ENCODE measurements at places on chromosomes 4 and X. TPM values are rescaled to one million over a fixed set of nuclear protein-coding genes. Genes with fewer than 3 reads are reported as not detected.

Gene SLITRK2
- 0.95 TPM for total RNA-seq

Gene ZGRF1
- 20.1 TPM for total RNA-seq

Gene OPRPN
- total RNA-seq, result not detected

Gene L1CAM
- 2.1 TPM for total RNA-seq

Gene ARHGAP36
- not detected for total RNA-seq

Gene DDX53
- total RNA-seq, result not detected

Gene FGB
- total RNA-seq, result 0.64 TPM

Gene GRXCR1
- not detected for total RNA-seq

Gene C4orf33
- 14.4 TPM for total RNA-seq

Gene MAGEA6
- total RNA-seq, result not detected

Gene ANXA10
- not detected for total RNA-seq

Gene CFI
- total RNA-seq, result 485 TPM

Gene NPFFR2
- total RNA-seq, result not detected

Gene USP51
- 5.1 TPM for total RNA-seq

- no peak for DNase-seq
Measured at GRCh38 chr4:185394568-185395237, 1.0 kb downstream of the LRP2BP start.

GRCh38 chrX:29172880-29173279, 585.6 kb downstream of the IL1RAPL1 start:
- no peak for DNase-seq

GRCh38 chr4:143375326-143376073, 38.8 kb downstream of the GAB1 start:
- DNase-seq, result no peak

DNA sequence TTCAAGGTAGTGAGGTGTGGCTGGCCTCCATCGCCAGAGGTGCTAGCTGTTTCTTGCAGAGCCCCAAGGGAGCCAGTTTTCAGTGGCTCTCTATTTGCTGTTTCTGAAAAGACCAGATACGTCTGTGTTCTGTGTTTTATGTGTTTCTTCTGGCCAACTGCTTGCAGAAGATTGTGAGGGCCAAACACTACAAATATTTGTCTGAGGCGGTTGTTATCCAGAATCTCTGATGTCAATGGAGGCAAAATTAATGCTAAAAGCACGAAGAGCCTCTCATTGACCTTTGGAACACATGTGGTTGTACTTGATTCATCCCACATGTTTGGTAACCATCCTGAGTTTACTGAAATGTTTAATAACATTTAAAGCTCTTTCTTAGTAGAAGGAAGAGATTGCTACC, 113.9 kb downstream of the CT47B1 start:
- DNase-seq, result no peak

- no peak for DNase-seq
Measured at GRCh38 chr4:176988226-176988625, 195.5 kb upstream of the VEGFC start.

- DNase-seq, result peak; percentile 66
Measured at GRCh38 chr4:173505924-173506518, 24.0 kb downstream of the HAND2 start.

GRCh38 chrX:133634416-133634815, 219.1 kb upstream of the GPC4 start:
- DNase-seq, result no peak

- DNase-seq, result no peak
Measured at GRCh38 chr4:86380181-86380724, 20.4 kb upstream of the MAPK10 start.

- no peak for DNase-seq
Measured at GRCh38 chr4:186765673-186766546, 42.3 kb upstream of the FAT1 start.

GRCh38 chrX:51893931-51894696, 691 bp downstream of the MAGED1 start:
- no peak for DNase-seq

DNA sequence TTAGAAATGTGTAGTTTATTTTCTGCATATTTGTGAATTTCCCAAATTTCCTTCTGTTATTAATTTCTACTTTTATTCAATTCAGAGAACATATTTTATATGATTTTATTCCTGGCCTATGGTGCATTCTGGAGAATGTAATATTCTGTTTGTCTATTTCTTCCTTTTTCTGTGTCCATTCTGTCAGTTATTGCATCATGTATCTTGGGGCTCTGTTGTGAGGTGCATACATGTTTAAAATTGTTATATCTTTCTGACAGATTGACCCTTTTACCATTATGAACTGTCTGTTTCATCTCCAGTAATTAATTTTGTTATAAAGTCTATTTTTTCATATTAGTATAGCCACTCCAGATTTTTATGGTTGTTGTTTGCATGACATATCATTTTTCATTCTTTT, 96.9 kb upstream of the CITED1 start:
- no peak for DNase-seq

DNA sequence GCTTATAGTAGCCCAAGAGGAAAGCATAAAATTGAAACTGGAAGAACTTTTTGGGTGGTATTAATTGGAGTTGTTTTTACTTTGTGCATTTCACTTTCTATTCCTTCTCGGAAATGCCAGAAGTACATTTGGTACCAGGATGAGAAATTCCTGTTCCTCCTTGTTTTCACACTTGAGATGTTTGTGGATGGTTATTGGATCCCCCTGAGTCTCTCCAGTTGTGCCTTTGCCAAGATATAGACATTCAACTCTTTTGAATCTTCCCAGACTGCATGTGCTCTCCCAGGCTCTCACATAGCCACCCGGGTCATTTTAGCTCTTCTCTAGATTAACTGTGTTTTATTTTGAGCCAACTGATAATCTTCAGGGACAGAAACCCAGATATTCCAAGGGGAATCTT, 120.5 kb downstream of the AFF1 start:
- DNase-seq, result no peak

DNA sequence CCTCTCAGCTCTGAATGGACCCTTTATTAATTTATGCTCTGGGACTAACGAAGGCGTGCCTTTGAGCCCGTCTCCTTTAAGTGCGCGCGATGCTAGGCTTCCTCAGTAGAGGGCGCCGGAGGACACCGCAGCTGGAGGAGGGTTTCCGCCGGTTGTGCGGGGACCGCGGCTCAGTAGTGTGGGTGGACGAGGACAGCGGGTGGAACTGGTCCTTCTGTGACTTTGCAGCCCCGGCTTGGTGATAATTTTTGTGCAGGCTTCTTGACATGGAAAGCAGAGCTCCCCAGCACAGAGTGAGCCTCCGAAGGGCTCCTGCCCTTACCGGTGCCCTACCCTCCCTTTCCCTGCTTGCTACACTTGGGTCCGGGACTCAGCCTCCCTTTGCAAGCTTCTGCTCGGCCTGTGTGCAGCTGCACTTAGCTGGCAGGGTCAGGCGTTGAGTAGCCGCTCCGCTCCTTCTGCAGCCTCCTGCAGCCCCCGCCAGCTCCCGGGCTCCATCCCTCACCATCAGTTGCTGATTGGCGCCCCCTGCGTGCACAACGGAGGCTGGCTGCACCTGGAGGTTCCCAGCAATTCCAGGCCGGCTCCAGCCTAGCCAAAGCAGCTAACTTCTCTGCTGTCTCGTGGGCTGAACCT, 26.8 kb upstream of the BOD1L1 start:
- peak; percentile 90 for DNase-seq

GRCh38 chrX:78109458-78109857, 5.4 kb downstream of the PGK1 start:
- no peak for DNase-seq

- DNase-seq, result no peak
Measured at GRCh38 chrX:68868902-68869800, 40.3 kb downstream of the EFNB1 start.

DNA sequence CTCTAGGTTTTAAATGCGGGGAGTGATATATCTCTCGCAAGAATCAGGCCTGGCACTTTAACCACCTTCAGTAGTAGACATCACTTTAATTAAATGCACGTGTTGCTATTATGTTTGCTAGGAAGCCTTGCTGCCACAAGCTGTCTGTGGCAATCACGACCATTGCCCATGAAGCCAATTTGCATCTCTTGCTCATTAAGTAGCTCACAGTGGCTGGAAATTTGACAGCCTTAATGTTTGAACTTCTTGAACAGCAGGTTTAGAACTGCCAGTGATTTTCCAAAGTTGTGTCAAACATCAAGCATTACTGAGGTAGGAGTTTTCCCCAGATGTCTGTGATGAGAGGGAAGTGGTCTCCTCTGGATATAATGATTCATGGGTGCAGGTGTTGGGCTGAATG, 642.3 kb upstream of the CPEB2 start:
- DNase-seq, result no peak

DNA sequence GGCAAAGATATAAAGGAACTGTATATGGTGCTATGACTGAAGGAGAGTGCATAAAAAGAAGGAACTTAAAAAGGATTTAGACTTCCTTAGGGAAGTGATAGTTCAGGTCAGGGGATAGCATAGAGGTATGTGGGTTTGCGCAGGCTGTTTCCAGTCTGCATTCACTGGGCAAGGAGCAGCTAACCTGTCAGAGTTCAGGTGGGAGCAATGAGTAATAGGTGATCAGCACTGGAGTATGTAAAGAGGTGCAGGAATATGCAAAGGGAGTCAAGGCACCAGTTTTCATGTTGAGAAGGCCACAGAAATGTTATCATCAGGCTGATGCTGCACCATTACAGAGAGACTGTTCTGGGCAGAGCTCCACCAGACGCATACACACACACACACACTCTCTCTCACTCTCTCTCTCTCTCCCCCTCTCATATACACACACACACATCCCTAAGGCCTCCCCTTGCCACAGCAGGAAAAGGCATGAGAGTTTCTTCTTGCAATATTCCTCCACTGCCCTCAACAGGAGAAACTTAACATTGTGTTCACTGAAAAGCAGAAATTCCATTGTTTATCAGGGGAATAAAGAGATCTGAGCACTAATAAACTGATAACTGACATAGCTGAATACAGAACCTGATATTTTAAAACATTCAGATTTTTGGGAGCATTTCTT, 256.4 kb upstream of the GRID2 start:
- no peak for DNase-seq

DNA sequence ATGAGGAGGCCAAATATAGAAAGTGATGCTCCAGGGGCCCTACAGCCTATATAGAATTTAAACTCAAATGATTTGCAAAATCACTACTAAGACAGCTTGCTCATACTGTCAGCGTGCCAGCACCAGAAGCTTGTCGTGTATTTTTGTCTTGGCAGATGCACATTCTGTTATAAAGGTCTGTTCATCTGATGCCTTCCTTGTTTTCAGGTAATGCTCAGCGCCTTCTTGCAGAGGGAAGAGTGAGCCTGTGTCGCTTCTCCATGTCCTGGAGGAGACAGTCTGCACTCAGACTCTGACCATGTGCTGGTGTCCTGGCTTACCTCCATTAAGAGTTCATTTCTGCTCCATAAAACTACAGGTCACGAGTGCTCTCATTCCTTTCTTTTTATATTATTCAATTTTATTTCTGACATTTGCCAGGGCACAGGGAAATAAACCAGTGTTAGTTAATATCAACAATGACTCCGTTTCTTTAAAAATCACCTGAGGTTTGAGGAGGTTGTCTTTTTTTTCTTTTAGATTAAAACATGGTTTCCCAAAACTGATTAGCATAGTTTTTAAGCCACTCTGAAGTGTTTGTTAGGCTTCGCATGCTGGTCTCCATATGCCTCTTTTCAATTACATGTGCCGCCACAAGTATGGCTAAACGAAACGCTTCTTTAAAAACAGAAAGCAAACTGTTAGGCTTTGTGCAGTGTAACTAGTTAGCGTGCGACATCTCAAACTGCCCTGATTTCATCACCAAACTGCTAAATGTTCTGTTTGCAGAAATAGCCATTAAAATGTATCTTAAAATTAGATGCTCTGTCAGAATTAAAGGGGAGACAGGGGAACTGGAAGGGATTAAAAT, 215.2 kb upstream of the GK2 start:
- no peak for DNase-seq

DNA sequence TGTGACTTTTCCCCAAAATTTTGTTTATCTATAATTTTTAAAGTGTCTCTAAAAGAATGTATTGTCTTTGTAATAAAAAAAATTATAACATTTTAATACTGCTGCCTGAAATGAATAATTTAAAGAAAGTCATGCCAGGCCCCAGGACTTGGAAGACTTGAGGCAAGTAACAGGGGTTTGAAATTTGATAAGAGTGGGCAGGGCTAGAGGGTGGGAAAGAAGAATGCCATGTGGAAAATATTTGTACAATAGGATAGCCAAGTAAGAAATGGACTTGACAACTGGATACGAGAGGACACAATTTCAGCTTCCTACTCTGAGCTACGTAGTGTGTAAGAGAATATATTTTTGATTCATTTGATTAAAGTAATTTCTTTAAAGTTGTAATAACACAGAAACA, 36.9 kb upstream of the ANKRD50 start:
- no peak for DNase-seq

- DNase-seq, result no peak
Measured at GRCh38 chrX:56505866-56506265, 57.6 kb upstream of the UBQLN2 start.

- DNase-seq, result no peak
Measured at GRCh38 chr4:1752284-1753041, 31.1 kb downstream of the TACC3 start.

- DNase-seq, result no peak
Measured at GRCh38 chrX:9324676-9325075, 140.2 kb upstream of the TBL1X start.

GRCh38 chrX:101417190-101417589, 9.2 kb downstream of the HNRNPH2 start:
- DNase-seq, result no peak

DNA sequence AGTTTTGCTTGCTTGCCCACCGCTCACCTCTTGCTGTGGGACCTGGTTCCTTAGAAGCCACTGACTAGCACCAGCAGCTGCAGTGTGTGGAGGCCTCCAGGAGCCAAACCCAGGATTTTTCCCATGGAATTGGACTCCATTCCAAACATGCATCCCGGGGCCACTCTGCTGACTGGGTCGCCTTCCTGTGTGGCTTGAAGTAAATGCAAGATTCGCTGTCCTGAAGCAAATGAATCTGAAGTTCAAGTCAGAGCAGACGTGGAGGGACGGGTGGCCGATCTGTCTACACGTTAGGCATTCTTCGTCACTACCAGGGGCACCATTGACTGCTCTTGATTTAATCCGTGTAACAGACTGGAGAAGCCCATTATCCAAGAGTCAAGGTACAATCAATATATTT, 109.0 kb downstream of the SHOX start:
- no peak for DNase-seq

DNA sequence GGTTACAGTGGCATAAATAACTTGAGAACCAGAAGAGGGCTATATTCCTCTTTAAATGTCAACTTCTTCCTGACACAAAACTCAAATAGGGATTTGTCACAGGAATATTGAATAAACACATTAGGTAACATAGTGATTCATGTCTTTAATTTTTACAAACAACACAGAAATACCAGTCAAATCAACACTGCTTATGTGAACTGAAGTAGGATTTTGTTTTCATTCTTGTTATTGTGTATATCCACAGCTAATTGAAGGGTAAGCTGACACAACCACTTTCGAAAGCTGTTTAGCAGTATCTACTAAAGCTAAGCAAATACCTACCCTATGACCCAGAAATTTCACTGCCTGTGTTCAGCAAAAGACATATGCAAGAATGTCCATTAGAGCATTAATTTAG, 120.4 kb upstream of the EOLA2 start:
- DNase-seq, result no peak

DNA sequence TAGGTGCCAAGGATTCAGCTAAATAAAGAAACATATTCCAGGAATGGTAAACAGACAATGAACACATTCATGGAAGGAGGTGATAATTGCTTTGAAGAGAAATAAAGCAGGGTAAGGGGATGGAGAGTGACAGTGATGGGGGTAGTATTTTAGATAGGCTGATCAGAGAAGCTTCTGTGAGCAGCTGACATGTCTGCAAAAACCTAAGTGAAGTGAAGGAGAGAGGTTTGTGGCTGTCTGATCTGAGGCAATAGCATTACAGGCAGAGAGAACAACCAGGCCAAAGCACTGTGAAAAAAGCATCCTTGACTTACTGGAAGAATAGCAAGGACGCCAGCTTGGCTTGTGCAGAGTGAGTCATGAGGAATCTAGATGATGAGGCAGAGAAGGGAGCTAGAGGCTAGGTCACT, 271.9 kb upstream of the GATB start:
- DNase-seq, result no peak

Measured in mesothelial cell of epicardium (in vitro differentiated cells).